H7 (cell line): ENCODE measurements at places on chromosomes 1 and 21. TPM values are rescaled to one million over a fixed set of nuclear protein-coding genes. Genes with fewer than 3 reads are reported as not detected.

CBR3 gene
- total RNA-seq, result 8.3 and 12.1 TPM in 2 replicates

KCNJ9 gene
- 0.07 TPM in 1 of 2 replicates, not detected in the other for total RNA-seq

FBLIM1 gene
- 91.0 and 95.6 TPM in 2 replicates for total RNA-seq

CD34 gene
- not detected in 2 replicates for total RNA-seq

CFAP107 gene
- not detected in 2 replicates for total RNA-seq

GSTM2 gene
- total RNA-seq, result 10.8 and 17.7 TPM in 2 replicates

PRAMEF8 gene
- total RNA-seq, result not detected in 2 replicates

C1orf53 gene
- total RNA-seq, result 0.48 and 0.70 TPM in 2 replicates

ERG gene
- 0.37 and 1.5 TPM in 2 replicates for total RNA-seq

KCNA2 gene
- 0.03 and 0.04 TPM in 2 replicates for total RNA-seq

PLEKHO1 gene
- total RNA-seq, result 69.5 and 85.9 TPM in 2 replicates

SMPDL3B gene
- 8.6 and 14.8 TPM in 2 replicates for total RNA-seq

DNA sequence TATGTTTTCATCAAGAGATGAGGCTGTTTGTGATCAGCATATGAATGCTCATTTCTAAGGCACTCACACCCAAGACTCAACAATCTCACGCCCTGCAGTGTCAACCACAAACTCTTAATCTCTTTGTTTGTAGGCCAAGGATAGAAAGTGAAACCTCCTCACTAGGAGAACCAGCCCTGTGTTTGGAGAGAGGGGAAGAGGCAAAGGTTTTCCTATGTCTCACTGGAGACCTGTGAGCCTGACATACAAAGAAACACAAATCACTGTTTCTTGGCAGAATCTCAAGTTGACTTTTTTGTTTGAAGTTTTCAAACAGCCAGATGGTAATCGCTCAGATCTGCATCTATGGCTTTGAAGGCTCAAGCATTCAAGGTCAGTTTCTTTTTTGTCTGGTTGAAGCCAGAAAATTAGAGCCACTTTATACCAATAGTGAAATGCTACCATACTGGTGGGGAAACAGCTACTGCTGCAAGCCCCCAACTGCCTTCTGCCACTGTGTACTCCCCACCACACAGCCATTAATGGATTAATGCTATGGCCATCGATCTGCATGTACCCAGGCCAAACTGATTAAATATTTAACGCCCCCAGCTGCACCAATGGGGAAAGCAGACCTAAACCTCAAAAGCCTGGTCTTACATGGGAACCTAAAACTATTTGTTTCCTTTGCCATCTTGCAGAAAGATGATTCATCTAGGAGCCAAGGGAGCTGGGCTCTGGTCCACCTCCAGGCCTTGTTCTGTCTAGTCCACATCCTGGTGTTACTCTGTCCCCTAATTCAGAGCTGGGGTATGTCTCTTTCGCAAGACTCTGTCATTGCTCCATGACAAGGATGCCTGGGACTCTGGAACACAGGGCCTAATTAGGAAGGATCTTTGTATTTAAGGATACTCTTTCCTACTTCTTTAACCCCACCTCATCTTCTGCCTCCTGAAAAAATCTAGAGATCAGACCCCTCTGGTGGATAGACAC lies 16.3 kb downstream of the PDZK1 start:
- peak; percentile 30 for DNase-seq

GRCh38 chr1:15943992-15944307 lies 32.0 kb downstream of the ZBTB17 start:
- DNase-seq, result peak; percentile 60

GRCh38 chr1:86648255-86648654 lies 56.1 kb upstream of the SH3GLB1 start:
- no peak for DNase-seq

DNA sequence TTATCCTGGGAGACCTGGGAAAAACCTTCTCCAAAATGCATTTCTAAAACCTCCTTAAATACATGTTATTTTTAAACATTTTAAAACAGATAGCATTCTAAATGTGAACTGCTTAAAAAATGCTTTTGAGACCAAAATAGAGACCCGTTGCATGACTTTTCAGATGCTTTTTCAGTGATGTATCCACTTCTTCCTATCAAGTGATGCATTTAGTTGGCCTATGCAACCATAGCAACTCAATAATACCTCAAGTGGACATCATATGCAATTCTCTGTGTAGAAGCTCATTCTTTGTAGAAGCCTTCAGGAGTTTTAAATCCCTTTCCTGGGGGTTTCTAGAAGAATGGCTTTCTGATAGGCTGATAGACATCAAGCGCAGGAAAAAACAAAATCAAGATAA lies 94.5 kb upstream of the RAVER2 start:
- no peak for DNase-seq

- DNase-seq, result no peak
Observed at GRCh38 chr1:60848583-60849188, 233.7 kb upstream of the NFIA start.

DNA sequence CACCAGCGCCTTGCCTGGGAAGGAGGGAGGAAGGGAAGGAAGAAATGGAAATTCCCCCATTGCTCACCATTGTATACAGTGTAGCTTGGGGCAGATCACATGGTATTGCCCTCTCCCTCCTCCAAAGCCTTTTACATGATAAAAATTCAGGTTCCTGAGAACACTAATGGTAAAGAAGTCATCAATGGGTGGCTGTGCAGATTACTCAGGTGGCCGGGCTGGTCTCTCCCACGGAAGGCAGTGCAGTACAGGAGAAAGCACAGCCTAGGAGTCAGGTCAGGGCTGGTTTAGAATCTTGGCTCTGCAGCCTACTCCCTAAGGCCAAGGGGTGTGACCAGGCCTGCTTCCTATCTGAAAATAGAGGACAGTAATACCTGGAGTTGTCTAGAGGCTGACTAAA lies 107.9 kb downstream of the SUSD4 start:
- DNase-seq, result no peak

DNA sequence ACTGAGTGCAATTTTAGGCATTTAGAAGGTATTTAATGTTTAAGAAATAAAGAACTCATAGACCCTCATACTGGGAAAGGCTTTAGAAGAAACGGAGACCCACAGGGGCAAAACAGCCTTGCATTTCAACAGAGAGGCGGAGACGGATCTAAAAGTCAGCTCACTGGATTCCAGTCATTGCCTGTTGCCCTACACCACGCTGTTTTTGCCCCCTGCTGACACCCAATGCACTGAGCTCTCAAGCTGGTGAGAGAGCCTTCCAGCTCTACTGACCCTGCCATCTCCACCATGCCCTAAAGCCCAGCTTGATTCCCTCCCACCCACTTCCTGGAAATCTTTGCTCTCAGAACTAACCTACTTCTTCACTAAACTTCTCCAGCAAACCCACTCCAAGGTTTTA lies 7.2 kb upstream of the TRAF3IP3 start:
- peak; percentile 37 for DNase-seq

DNA sequence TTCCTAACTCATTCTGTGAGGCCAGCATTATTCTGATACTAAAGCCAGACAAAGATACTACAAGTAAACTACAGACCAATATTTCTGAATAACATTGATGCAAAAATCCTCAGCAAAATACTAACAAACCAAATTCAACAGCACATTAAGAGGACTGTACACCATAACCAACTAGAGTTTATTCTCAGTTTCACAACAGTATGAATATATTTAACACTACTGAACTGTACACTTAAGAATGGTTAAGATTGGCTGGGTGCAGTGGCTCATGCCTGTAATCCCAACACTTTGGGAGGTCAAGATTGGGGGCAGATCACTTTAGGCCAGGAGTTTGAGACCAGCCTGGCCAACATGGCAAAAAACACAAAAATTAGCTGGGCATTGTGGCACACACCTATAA lies 77.0 kb downstream of the LBR start:
- no peak for DNase-seq

- no peak for DNase-seq
Observed at GRCh38 chr1:21451981-21452411, 12.1 kb downstream of the NBPF3 start.

- no peak for DNase-seq
Observed at GRCh38 chr1:30274173-30274970, 449.0 kb downstream of the MATN1 start.

- no peak for DNase-seq
Observed at GRCh38 chr1:167328306-167328815, 107.7 kb downstream of the POU2F1 start.

- DNase-seq, result no peak
Observed at GRCh38 chr1:2274231-2274928, 46.3 kb downstream of the SKI start.

GRCh38 chr1:55477953-55478352 lies 262.8 kb upstream of the USP24 start:
- no peak for DNase-seq

DNA sequence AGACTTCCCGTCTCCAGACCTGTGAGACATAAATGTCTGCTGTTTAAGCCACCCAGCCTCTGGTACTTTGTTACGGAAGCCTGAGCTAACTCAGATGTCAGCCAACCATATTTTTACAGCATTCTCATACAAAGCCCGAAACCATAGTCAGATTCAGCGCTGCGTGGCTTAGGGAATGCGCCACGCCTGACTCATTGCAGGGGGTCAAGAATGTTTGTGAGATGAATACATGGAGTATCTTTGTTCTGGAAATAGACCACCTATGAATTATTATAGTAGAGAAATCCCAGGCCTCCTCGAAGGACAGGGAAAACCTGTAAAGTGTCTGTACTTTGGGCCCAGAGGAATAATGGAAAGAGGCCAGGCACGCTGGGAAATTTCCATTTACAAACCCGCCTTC lies 434.8 kb downstream of the CAMTA1 start:
- no peak for DNase-seq

- no peak for DNase-seq
Observed at GRCh38 chr1:233707153-233707879, 93.4 kb downstream of the KCNK1 start.

GRCh38 chr21:34885626-34886239 lies 163.4 kb downstream of the RUNX1 start:
- peak; percentile 57 for DNase-seq

GRCh38 chr21:25234857-25235801 lies 372.2 kb downstream of the MRPL39 start:
- no peak for DNase-seq

GRCh38 chr21:26795866-26796329 lies 49.3 kb downstream of the ADAMTS1 start:
- DNase-seq, result no peak

- no peak for DNase-seq
Observed at GRCh38 chr1:216788671-216789070, 65.4 kb upstream of the ESRRG start.

DNA sequence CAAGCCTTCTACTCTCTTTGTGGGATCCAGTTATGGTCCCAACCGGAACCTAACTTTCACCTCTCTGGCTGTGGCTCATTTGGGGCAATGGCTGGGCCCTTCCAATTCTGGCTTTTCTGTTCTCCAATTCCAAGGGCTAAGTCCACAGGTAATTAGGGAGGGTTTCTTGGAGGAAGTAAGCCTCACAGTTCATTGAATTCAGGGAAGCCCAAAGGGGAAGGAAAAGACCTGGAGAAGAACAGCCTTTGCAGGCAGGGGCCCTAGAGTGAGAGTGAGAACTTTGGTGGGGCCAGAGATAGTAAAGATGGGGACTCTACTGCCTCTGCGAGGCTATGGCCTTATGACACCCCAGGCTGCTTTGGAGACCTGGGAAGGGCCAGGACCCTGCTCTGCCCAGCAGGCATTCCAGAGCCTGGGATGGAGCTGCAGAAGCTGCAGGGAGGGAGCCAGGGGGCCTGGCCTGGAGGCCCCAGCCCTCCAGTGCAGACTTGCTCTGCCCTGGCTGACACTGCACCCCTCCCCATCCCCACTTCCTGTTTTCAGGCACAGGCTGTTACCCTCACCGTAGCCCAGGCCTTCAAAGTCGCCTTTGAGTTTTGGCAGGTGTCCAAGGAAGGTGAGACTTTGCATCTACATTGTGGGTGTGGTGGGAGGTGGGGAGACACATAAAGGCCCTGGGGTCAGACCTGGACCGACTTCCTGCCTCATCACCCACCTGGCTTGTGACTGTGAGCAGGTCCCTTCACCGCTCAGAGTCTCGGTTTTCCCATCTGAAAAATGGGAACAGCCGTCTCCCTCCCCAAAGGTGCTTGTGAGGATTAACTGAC lies 18.9 kb downstream of the LDLRAP1 start:
- DNase-seq, result no peak

GRCh38 chr1:116951200-116951935 lies 41.7 kb downstream of the PTGFRN start:
- no peak for DNase-seq
